Right ventricle myocardium superior (tissue), 1 donor: ENCODE measurements at places on chromosomes 13 and 19.

- DNase-seq = no peak
These were observed 252.2 kb upstream of the SLITRK6 start for GRCh38 chr13:86051134-86052103.

DNA sequence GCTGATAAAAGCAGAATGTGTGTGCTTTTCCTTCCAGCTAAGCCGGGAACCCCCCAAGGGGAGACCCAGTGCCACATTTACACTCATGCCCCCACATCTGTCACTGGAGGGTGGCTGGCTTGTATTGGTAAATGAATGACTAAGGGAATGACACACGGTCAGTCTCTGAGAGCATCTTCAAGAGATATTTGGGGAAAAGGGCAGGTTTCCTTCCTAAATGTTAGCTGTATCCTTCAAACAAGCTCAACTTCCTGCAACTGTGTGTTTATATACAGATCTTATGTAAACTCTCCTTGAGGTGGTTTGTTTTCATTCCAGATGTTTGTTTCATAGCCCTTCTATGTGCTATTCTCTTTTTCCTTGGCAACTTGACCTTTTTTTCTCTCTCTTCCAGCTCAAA lies 192.6 kb downstream of the COL4A1 start:
- DNase-seq = no peak

DNA sequence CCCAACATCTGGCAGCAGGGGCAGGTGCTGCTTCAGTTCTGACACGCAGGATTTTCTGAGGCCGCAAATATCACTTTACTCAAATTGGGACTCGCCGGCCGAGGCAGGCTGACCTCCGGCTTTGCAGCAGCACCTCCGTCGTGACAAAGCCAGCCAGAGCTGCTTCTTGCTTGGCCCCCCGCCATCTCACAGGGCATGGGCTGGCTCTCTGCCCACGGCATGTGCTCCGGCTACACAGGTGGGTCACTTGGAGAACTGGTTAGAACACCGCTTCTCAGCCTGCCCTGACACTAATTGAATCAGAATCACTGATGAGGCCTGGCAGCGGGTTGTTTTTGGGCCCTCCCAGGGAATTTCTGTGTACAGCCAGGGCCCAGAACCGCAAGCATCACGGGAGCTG lies 112.3 kb downstream of the SLC7A1 start:
- peak; percentile 77 for DNase-seq

DNA sequence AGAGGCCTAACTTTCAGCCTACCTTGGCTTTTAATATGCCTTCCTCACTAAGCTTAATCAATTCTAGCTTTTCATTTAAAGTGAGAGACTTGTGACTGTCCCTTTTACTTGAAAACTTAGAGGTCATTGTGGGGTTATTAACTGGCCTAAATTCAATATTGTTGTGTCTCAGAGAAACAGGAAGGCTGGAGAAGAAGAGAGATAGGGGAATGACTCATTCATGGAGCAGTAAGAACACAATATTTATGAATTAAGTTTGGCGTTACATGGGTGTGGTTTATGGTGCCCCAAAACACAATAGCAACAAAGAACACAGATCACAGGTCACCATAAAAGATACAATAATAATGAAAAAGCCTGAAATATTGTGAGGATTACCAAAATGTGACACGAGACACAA lies 612.1 kb downstream of the TBC1D4 start:
- no peak for DNase-seq

GRCh38 chr19:50739132-50739913 lies 16.2 kb downstream of the CLEC11A start:
- DNase-seq = no peak

DNA sequence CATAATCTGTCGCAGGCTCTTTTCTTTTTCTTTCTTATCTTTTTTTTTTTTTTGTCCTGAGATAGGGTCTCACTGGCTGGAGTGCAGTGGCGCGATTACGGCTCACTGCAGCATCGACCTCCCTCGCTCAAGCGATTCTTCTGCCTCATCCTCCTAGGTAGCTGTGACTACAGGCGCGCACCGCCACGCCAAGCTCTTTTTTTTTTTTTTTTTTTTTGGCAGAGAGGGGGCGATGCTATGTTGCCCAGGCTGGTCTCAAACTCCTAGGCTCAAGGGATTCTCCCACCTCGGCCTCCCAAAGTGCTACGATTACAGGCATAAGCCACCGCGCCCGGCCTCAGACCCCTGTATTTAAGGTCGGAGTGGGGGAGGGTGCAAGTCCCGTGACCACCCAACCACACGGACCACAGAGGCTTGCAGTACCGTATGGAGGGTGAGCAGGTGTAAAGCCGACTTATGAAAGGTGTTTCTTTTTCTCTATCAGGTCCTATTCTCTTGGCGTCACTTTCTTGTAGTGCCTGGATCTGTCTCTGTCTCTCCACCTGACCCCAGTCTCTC lies 2.0 kb downstream of the PHLDB3 start:
- no peak for DNase-seq
